ENCODE measurements at places on chromosomes 1 and 21. TPM values are rescaled to one million over a fixed set of nuclear protein-coding genes. Genes with fewer than 3 reads are reported as not detected.

Gene ERICH3
- total RNA-seq, result not detected

Gene TSPAN1
- 2.5 TPM for total RNA-seq

Gene RNF186
- total RNA-seq, result not detected

Gene AMY2B
- total RNA-seq, result not detected
